Stimulated activated CD8-positive, alpha-beta memory T cell treated with anti-CD3 and anti-CD28 coated beads, Interleukin-2, amount 100 ng/mL, for 1 hour (primary cell): ENCODE measurements at places on chromosomes 7 and 10.

GRCh38 chr7:44280993-44281721 is 44.2 kb downstream of the CAMK2B start:
- no peak for DNase-seq

- DNase-seq, result no peak
Measured at GRCh38 chr7:76191783-76192240, 9.9 kb upstream of the SRRM3 start.

- DNase-seq, result no peak
Measured at GRCh38 chr10:116096526-116096925, 176.5 kb downstream of the GFRA1 start.

- DNase-seq, result no peak
Measured at GRCh38 chr10:133047526-133048123, 40.1 kb upstream of the ADGRA1 start.

- DNase-seq, result peak; percentile 34
Measured at GRCh38 chr7:38317515-38317914, 44.1 kb upstream of the TARP start.

- DNase-seq, result no peak
Measured at GRCh38 chr7:41738806-41739205, 35.9 kb upstream of the INHBA start.

DNA sequence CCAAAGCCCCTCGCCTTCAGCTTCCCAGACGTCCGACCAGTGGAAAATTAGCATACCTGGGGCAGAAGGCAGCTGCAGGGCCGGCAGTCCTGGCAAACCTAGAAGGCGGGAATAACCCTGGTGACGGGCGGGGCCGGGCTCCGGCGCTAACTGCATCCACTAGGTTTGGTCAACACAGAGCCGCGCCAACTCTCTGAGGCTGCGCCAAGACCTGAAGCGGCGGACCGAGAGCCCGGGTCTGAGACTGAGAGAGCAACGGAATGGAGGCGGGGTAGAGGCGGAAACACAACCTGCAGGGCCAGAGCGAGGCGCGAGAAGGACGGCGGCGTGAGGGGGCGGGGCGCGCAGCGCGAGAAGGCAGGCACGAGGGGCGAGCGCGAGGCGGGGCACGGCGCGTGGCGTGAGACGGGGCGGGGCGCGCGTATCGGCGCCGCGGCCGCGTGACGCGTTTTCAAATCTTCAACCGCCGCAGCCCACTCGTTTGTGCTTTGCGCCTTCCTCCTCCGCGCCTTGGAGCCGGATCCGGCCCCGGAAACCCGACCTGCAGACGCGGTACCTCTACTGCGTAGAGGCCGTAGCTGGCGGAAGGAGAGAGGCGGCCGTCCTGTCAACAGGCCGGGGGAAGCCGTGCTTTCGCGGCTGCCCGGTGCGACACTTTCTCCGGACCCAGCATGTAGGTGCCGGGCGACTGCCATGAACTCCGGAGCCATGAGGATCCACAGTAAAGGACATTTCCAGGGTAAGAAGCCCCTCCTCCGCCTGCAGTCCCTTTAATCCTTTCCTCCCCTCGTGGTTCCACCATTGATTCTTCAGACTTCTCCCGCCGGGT is at the start of the genes DBF4 and SLC25A40:
Gene DBF4, plus strand, starts transcription at position 454 of the 829 bp plus-strand sequence. Its CDS starts 240 bp downstream, at position 694.
Gene SLC25A40, minus strand, starts transcription at position 321 of the 829 bp plus-strand sequence. CDS start 17,633 bp downstream, outside the sequence.
- peak; percentile 91 for DNase-seq

DNA sequence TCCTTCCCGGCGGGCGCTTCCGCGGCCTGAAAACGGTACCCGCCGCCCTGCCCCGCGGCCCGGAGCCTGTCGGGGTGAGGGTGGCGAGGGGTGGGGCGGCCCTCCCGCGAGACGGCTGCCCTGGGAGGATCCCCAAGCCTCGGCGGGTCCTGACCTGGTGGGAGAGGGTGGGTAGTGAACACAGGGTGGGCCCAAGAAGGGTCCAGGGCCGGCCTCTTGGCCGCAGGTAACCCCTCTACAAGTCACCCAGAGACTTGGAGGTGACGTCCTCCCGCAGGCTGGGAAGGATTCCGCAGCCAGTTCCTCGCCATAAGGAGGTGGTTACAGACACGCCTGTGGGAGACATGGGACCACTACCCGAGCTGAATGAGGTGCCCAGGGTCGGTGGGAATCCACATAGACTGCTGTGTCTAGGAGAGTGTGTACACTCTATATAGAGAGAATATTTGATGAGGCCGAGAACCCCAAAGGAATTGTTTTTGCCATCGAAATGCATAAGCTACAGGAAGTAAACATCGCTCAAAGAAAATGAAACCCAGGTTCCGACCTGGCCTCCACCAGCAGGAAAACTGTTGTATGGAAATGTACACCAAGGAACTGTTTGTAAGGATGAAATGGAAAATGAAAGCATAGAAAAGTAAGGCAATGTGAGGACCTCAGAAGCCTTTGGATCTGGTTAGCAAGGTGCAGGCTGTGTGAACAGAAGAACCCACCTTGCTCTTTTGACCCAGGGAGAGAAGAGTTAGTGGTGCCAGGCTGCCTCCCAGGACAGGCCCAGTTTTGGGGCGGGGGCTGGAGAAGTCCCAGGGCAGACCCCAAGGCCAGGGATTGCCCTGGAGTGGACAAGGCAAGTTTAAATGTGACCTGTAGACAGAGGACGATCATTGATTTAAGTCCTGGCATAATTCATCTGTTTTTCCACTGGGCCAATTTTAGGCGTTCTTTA is 659 bp downstream of the OPTN start:
- DNase-seq, result no peak

GRCh38 chr7:25379351-25380300 is 151.3 kb upstream of the NPVF start:
- DNase-seq, result no peak

- DNase-seq, result no peak
Measured at GRCh38 chr7:28855538-28856217, 102.5 kb downstream of the TRIL start.
